ENCODE measurements at places on chromosomes 6 and 20. TPM values are rescaled to one million over a fixed set of nuclear protein-coding genes. Genes with fewer than 3 reads are reported as not detected.

GRCh38 chr20:10902174-10902573, 228.4 kb upstream of the JAG1 start:
- no peaks in the 10 kb centered on the region for H3K36me3 ChIP-seq
- peaks cover 3% of the 10 kb centered on the region for H3K4me1 ChIP-seq
- DNase-seq, result no peak
- no peak overlapping the region for H3K4me3 ChIP-seq

DNA sequence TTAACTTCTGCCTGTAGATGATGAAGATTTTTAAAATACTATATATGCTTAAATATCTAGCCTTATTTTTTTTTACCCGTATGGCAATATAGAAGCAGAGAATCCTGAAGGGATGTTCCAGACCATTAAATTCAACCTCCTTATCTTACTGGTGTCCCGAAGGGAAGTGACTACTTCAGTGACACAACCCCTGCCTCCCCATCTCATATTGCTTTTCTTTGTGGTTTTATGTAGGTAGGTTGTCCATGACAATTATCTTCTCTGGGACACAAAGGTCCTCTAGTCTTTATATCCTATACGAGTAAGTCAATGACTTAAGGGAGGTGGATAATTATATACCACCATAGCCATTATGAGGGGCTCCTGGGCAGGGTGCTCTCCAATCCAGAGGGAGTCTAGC, 57.4 kb upstream of the EMILIN3 start:
- H3K36me3 ChIP-seq, result peaks cover 3% of the 10 kb centered on the region
- no peak overlapping the region for H3K4me3 ChIP-seq
- H3K4me1 ChIP-seq, result no peaks in the 10 kb centered on the region
- no peaks in the 10 kb centered on the region for H3K27me3 ChIP-seq
- DNase-seq, result no peak

DNA sequence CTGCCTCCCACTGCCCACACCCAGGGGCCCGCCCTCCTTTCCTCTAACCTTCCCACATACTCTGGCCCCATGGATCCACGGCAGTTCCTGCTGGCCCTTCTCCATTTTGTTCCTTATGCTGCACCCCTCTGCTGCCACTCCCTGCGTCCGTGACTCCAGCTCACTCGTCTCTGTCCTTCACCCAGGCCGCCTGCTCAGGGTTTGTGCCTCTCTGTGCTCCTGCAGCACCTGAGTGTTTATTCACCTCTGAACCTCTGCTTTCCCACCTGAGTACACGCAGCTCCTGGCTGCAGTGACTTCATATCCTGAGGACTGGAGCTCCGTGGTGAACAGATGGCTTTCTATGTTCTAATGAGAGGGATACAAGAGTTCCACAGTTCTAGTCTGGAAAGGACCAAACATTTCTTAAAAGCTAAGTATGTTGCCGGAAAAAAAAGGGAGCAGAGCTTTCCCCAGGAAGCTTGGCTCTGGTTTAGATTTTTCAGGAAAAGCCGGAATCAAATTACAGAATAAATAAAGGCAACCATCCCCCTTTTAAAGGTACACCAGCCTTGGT, 1.5 kb upstream of the GNRH2 start:
- H3K36me3 ChIP-seq, result peaks cover 40% of the 10 kb centered on the region
- H3K4me3 ChIP-seq, result no peak overlapping the region
- H3K4me1 ChIP-seq, result no peaks in the 10 kb centered on the region
- peak overlapping the region; percentile 32 for H3K27ac ChIP-seq
- H3K27me3 ChIP-seq, result no peaks in the 10 kb centered on the region

DNA sequence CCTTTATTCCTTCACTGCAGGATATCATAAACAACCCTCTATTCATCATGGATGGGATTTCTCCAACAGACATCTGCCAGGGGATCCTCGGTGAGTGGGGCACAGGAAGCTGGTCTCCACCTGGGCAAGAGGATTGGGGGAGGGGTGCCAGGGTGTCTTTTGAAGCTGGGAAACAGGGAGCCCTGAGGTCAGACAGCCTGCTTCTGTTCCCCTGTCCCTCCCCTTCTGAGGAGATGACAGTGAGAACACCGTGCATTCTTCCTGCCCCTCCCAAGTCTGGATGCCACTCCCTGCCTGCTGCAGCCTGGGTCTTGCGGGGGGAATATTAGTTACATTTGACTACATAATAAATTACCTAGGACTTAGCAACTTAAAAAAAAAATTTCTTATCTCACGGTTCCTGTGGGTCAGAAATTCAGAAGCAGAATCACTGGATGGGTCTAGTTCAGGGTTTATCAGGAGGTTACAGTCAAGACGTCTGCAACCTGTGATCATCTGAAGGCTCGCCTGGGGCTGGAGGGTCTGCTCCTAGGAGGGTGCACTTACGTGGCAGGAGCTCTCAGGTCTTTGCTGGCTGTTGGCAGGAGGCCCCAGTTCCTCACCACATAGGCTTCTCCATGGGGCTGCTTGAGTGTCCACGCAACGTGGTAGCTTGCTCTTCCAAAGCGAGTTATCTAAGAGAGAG, 11.4 kb downstream of the CAPN11 start:
- H3K36me3 ChIP-seq, result no peaks in the 10 kb centered on the region
- no peaks in the 10 kb centered on the region for H3K4me1 ChIP-seq
- no peak overlapping the region for H3K4me3 ChIP-seq
- H3K27ac ChIP-seq, result no peak overlapping the region
- H3K27me3 ChIP-seq, result peaks cover 7% of the 10 kb centered on the region

ARMC12 gene
- polyA plus RNA-seq, result not detected

PROCR gene
- polyA plus RNA-seq, result 32.1 TPM

SIRPB2 gene
- polyA plus RNA-seq, result 0.84 TPM

DNA sequence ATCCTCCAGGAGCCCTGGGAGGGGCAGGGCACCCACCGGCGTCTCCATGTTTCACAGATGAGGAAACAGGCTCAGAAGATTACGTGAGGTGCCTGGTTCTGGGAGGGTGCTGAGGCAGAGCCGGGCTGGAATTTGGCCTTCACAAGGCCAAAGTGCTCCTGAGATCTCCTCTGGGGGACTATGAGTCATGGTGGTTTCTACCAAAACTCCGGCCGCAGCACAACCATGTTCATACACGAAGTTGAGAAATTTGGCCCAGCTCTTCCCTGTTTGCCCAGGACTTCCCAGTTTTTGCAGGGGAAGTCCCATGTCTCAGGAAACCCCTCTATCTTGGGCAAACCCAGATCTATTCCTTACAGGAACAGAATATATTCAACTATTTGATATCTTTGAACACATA, 172.9 kb upstream of the CDYL start:
- no peaks in the 10 kb centered on the region for H3K27me3 ChIP-seq
- DNase-seq, result no peak
- no peaks in the 10 kb centered on the region for H3K36me3 ChIP-seq
- no peak overlapping the region for H3K4me3 ChIP-seq
- no peak overlapping the region for H3K27ac ChIP-seq

TMEM244 gene
- polyA plus RNA-seq, result not detected

PTCHD4 gene
- not detected for polyA plus RNA-seq

DNA sequence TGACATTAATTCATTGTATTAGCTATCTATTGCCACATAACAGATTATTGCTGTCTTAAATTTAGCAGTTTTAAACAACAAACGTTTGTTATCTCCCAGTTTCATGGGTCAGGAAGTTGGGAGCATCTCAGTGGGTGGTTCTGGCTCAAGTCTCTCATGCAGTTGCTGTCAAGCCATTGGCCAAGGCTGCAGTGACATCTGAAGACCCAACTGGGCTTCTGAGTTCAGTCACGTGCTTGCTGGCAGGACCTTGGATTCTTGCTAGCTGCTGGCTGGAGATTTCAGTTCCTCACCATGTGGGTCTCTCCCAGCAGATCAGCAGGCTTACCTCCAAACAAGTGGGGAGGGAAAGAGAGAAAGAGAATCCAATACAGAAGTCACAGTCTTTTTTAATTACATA, 152.6 kb upstream of the EXOC2 start:
- H3K36me3 ChIP-seq, result no peaks in the 10 kb centered on the region
- no peak for DNase-seq
- no peak overlapping the region for H3K27ac ChIP-seq

GRCh38 chr20:39124064-39124463, 161.9 kb downstream of the DHX35 start:
- no peaks in the 10 kb centered on the region for H3K27me3 ChIP-seq
- no peaks in the 10 kb centered on the region for H3K36me3 ChIP-seq
- H3K4me3 ChIP-seq, result no peak overlapping the region
- DNase-seq, result no peak

- no peaks in the 10 kb centered on the region for H3K4me1 ChIP-seq
- H3K4me3 ChIP-seq, result no peak overlapping the region
- no peaks in the 10 kb centered on the region for H3K27me3 ChIP-seq
These were observed 74.9 kb upstream of the BMP5 start for GRCh38 chr6:55950071-55950814.

COL10A1 gene
- polyA plus RNA-seq, result not detected

DNA sequence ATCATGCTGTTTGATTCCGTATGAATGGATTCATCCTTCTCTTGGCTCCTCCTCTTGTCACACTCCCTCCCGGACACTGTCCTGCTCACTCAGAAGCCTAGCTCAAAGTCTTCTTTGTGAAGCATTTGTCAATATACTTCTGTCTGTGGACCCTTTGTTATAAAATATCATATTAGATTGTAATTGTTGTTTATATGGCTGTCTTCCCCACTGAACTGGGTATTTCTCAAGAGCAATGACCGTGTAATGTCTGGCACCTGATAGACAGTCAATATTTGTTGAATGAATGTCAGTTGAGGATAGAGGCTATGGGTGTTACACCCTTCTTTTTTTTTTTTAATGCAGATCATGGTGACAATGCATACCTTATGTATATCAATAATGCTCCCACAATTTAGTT, 335.3 kb downstream of the SOX4 start:
- no peaks in the 10 kb centered on the region for H3K36me3 ChIP-seq
- H3K27ac ChIP-seq, result no peak overlapping the region
- no peak for DNase-seq
- no peak overlapping the region for H3K4me3 ChIP-seq

DNA sequence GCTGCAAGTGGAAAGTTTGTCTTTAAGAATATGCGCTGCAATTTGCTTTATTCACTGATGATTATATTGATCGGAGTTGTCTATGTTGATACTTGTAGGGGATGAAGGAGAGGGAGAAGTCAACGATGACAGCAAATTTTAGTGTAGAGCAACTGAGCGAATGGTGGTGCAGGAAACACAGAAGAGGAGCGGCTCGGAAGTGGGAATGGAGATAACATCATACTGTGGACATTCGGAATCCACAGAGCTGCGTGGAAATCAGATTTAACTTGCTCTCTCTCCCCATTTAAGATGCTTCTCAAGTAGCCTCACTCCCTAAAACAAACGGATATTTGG, 722 bp upstream of the TMEM14B start:
- no peak for DNase-seq
- H3K4me3 ChIP-seq, result peak overlapping the region; percentile 58
- peaks cover 22% of the 10 kb centered on the region for H3K4me1 ChIP-seq
- no peaks in the 10 kb centered on the region for H3K27me3 ChIP-seq
- no peaks in the 10 kb centered on the region for H3K36me3 ChIP-seq

- H3K27me3 ChIP-seq, result no peaks in the 10 kb centered on the region
- no peak overlapping the region for H3K27ac ChIP-seq
- peaks cover 75% of the 10 kb centered on the region for H3K36me3 ChIP-seq
- peak; percentile 74 for DNase-seq
- H3K4me3 ChIP-seq, result no peak overlapping the region
These were observed 36.9 kb upstream of the FANCE start for GRCh38 chr6:35415065-35415891.

DNA sequence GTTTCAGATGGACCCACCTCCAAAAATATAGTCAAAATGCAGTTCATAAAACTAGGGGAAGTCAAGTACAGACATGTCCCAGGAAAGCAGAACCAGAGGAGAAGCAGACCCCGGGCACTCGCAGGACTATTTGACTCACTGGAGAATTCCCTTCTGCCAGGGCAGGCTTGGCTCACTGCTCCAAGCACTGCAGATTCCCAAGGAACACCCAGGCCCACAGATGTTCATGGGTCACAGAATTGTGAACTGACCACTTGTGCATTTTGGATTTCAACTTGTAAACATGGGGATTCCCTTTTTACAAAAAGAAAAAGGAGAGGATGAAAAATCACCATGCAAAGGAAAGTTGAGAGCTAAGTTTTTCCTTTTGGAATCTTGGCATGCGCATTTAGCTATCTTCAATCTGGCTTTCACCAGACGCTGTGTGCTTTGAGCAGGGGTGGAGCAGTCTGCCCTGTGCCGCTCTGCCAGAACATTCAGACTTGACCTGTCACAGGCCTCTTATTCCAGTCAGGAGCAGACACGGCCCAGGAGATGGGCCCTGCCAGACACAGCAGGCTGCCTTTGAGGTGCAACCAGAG, 237.5 kb upstream of the TAB2 start:
- H3K4me1 ChIP-seq, result no peaks in the 10 kb centered on the region
- H3K36me3 ChIP-seq, result no peaks in the 10 kb centered on the region
- H3K27ac ChIP-seq, result no peak overlapping the region
- no peak for DNase-seq
- no peaks in the 10 kb centered on the region for H3K27me3 ChIP-seq
- H3K4me3 ChIP-seq, result no peak overlapping the region

KCNG1 gene
- 1.4 TPM for polyA plus RNA-seq

WFDC6 gene
- not detected for polyA plus RNA-seq
